ENCODE measurements at places on chromosomes 2 and 18.

- no peak for DNase-seq
Observed at GRCh38 chr2:46960618-46961017, 45.0 kb upstream of the MCFD2 start.

GRCh38 chr2:152278526-152278925 is 56.4 kb upstream of the FMNL2 start:
- no peak for DNase-seq

DNA sequence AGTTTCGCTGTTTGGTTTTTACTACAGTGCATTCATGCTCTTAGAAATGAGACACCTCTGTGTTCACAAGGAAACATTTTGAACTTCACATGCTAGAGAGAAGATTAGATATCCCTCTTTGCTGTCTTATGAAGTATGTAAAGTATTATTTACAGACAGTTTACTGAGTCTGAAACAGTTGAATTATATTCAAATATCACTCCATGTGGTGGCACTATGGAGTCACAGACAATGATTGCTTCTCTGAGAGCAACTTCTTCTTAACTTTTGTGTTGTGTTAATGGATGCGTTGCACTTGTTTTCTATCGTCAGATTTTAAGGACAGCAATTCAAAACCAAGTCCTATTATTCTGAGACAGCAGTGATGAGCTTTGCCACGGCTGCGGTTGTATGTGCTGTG is 823.6 kb downstream of the GALR1 start:
- no peak for DNase-seq

DNA sequence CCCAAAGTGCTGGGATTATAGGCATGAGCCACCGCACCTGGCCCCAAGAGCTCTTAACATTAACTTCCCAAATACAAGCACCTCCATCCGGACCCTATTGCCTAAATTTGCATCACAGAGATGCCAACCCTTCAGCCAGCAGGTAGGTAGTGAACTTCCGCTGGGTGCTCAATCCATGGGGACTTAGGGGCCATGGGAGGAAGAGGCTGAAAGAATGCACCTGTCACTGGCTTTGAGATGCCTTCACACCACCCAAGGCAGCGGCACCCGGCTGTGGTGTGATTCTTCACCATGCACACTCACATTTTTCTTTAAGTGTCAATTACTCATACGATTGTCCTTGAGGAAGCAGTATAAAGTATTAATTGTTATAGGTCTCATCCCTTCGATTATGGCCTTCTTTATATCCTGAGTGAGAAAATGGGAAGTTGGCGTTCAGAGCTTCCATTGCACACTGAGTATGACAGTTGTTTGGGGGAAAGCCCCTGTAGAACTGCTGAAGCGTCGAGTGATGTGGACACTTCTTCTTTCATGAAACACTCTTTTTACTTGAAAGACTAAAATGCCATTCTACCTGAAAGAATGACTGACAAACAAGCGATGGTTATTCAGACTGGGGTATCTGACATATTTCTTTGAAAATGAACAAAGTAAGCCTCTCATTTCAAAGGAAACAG is 51.8 kb upstream of the BIN1 start:
- no peak for DNase-seq

DNA sequence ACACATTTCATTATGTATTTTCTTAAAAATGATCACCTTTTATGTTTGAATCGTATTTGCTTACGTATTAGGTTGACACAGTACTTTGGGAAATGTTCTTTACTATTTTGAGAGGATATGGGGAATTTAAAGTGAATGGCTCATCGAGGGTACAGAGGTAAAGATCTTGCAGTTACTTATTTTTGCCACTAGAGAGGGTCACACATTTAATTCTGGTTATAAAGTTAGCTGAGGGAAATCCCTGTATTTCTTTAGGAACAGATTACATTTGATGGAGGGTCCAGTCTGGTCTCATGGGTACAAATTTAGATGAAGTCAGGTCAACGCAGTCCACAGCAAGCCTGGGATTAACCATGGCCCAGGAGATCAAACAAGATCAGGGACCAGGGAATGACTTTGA is 24.5 kb downstream of the DYNC2LI1 start:
- no peak for DNase-seq

DNA sequence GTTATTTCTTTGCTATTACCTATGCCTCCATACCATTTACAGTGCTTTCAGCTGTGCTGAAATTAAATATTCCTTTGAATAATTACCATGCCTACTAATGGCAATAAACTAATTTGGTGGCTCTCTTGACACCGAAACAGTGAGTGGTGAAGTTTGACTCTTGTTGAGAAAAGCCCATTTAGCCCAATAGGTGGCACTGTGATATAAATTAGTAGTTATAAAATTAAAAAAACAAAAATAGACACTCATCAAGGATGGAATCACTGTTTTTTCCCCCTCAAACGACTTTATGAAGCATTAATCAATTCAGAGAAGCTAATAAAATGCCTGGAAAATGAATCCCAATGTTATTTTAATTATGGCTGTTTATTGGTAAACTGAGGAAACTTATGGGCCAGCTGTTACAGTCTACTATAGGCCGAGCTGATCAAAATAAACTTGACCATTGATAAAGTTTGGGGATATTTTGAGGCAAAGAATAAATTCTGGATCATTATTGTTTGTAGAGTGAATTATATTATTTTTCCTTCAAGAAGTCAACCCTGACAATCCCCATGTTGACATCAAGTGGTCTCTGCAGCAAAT is 339.6 kb downstream of the TRIB2 start:
- no peak for DNase-seq

DNA sequence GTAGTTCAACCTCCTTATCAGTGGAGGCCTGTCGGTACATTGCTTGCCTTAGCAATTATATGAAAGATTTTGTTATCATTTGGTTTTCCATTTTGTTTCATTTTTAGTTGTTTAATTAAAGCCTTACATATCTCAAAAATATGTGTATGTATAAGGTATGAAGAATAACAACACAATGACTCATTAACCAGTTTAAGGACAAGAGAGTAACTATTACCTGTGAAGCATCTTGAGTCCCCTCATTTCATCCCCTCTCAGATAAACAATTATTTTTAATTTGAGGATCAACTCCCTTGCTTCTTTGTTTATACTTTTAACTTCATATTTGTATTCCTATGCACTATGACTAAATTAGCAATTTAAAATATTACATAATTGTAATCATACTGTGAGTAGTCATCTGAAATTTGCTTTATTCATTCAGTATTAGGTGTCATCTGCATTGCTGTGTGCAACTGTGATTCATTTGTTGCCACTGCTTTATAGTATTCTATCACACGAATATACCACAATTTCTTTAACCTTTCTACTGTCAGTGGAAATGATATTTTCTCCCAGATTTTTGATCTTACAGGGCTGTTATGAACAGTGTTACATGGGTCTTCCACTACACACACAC is 126.4 kb downstream of the RNF152 start:
- no peak for DNase-seq

DNA sequence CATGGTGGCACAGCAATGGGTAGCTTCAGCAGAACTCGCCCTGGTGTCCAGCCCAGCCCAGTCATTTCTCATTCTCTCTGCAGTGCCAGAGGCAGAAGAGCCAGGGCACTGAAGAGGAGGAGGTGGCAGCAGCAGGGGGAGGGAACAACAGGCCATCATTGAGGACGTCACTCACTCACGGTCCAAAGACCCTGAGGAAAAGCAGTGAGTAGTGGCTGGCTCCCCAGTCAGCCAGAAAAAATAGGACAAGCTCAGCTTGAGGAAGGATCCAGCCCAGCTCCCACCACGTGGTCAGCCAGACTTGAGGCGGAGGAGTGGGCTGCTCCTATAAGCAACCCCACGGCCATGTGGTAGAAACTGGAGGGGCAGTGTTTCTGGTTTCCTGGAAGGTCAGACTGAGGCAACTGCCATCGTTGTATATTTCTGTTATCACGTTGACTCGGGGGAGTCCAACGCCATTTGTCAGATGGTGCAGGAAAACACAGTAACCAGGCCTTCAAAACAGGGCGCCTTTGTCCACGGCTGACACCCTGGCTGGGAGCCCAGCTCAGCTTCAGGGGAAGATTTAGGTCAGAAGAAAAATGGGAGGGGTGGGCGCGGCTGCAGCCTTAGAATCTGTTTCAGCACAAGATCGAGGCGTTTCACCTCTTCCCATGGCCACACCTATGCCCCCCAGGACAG is 19.0 kb upstream of the TMEM247 start:
- no peak for DNase-seq

GRCh38 chr18:64398320-64398719 is 249.4 kb upstream of the LINC00305 start:
- no peak for DNase-seq

DNA sequence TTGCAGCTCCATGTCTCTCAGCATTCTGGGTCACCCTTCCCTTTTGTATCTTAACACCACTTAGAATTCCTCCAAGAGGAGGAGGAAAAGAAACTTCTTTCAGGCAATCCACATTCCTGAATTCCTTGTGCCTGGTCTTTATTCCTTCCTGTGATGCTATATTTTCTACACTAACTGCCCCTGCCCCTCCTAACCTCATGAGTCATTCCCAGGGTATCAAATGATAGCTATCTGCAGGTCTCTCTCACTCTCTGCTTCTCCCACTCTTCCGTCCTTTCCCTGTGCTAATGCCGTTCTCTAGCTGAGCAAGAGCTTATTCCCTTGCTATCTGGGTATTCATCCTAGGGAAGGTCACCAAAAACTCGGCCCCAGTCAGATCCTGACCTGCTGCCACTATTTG is 395.0 kb upstream of the TCF4 start:
- DNase-seq, result no peak

- DNase-seq, result no peak
Observed at GRCh38 chr2:189802396-189802912, 18.2 kb downstream of the PMS1 start.

- no peak for DNase-seq
Observed at GRCh38 chr2:229445501-229446211, 174.6 kb upstream of the PID1 start.

DNA sequence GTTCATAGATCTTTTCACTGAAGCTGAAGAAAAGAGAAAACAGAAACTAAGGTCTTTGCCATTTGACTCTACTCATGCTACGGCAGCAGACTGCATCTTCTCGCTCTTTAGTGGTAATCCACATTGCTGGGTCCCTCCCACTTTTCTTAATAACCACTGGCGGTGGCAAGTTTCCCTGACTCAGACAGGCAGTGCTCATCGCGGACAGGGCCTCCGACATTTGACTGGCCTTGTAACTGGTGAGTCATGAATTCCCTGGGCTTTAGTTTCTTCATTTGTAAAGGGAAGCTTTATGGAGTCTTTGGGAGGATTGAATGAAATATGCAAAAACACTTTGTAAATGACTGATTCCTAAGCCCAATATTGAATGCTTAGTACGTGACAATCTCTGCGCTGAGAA is 238.2 kb upstream of the RBBP8 start:
- DNase-seq, result no peak
